ENCODE measurements at places on chromosomes 4 and X.

- DNase-seq: no peak
Observed at GRCh38 chrX:30215357-30215843, at the start of gene MAGEB2. TSS of gene MAGEB2 (plus strand) at chrX:30215563. CDS start at chrX:30218581, 3,018 bp downstream.

- no peak for DNase-seq
Observed at GRCh38 chr4:87819281-87819919, 13.4 kb upstream of the MEPE start.

DNA sequence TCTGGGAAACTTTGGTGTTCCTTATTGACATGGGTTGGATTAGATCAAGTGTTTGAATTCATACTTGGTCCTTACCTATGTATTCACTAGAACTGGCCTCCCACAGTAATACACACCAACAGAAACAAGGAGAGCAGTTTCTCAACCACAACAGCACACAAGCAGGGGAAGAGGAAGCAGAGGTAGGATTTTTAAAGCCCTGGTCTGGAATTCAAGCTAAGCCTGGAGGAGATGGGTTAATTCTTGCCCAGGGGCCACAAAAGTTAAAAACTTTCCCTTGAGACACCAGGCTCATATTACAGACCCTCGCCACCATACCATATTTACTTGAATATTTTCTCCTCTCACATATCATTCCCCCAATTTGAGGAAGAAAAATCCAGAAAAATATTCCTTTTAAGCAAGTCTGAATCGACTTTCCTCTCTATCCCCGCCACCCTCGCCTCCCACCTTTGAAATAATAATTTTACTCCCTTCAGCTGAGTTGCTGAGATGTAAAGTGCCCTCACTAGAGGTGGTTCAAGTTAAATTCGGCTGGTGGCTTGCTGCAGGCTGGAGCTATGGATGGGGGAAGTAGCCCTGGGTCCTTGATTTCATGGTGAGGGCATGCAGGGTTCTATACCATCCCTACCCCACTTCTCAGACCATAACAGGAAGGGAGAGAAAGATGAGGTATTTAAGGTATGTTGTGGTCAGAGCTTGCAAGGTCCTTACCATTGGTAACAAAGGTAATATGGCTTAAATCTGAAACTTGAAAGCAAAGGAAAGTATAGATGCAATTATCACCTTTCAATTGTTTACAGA lies 440.2 kb downstream of the INPP4B start:
- peak; percentile 7 for DNase-seq

DNA sequence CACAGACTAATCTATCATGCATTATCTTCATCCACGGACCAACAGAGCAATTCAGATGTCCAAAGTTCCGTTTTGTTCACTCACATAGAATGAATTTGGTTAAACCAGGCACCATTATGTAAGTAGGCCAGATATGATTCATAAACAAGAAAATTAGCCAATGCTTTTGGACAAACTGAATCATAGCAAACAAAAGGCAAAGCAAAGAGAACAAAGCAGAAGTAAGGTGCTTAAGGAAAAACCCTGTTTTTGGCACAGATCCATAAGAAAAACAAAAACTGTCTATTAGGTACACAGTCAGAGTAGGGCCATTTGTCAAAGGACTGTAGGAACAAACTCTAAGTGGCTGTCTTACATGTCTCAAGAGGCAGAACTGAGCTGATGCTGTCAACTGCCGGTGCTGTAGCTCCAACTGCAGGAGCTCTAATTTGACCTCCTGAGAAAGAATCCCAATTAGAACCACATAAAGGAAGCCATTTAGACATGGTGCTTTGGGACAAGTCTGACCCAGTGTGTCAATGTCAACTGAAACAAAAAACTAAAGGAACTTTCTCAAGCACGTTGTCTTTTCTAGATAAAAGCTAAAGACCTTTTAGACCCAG lies 146.7 kb downstream of the COL25A1 start:
- DNase-seq: peak; percentile 16

DNA sequence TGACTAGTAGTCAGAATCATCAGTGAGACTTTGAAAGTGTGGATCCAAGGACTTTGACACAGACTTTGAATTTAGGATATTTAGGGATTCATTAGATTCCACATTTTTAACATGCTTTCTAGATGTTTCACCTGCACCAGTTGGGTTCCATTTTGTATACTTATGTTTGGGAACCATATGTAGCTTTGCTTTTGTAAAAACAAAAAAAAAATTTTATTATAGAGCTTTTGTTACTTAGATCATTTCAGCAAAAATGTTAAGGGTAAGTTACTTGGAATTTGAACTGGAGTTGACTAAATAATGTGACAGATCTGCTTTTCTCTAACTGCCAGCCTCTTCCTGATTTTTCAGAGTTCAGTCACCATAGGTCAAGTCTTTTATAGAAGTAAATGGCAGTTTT lies 14.6 kb downstream of the PDLIM5 start:
- DNase-seq: no peak

DNA sequence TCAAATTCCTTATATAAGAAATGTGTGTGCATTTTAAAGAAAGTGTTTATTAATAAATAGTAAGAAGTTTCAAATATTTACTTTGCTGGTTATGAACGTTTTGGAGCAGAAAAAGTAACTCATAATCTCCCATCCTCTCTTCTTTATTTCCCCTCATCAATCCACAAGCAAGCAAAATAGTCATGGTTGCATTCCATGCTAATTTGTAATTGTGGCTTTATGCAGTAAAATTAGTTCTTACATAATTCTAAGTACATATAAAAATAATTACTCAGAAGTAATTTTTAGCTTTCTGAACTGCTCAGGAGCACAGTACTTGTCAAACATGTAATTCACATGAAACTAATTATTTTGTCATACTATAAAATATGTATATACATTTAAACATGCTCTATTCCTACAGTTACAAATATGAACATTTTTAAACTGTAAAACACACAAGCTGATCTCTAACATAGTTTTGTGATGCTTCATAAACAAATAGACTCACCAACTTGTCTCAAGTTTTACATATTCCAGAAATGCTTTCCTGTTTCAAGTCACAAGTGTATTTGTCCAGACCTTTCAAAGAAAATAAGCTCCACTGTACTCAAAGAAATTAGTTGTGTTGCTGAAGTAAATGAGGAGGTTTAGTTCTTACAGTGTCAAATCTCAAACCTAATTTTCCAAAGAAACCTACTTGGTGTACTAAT lies 218.9 kb downstream of the PABPC4L start:
- no peak for DNase-seq

GRCh38 chr4:106165351-106166010 lies 150.5 kb downstream of the TBCK start:
- no peak for DNase-seq

DNA sequence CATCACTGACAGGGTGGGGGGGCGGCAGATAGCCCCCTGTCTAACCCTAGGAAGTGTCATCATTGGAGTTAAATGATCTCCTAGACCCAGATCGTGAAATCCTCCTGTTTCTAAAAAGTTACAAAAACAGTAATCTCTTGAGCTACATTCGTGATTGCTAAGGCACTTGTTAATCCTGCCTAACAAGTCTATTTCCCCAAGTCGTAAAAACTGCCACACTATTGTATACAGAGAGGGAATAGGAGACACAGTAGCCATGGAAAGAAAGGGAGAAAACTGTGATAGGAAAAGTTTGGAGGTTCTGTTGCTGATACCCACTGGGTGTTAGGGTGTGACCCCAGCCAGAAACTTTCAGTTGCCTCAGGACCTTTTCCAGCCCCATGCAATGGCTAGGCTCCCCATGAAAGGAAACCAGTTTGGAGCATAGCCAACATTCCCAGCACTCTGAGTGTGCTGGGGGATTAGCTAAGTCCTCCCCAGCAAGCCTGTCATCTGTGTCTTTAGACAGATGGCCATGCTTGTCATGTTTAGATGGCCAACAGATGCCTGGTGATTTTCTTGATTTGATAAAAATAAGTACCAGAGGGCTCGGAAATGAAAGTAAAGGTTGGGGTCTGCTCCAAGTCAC lies 63.3 kb upstream of the ANXA10 start:
- no peak for DNase-seq

DNA sequence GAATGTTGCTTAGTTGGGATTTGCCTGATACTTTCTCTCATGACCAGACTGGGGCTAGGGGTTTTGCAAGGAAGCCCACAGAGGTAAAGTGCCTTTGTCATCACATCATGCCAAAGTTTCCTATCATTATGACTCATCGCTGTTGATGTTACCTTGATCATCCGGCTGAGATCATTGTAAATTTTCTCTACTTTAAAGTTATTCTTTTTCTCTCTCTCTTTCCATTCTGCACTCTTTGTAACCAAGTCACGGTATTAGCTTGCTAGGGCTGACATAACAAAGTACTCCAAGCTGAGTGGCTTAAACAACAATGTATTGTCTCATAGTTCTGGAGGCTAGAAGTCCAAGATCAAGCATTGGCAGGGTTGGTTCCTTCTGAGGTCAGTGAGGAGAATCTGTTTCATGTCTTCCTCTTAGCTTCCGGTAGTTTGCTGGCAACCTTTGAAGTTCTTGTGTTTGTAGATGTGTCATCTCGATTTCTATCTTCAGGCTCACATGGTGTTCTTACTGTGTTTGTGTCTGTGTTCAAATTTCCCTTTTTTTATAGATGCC lies 113.0 kb downstream of the DTHD1 start:
- DNase-seq: no peak

DNA sequence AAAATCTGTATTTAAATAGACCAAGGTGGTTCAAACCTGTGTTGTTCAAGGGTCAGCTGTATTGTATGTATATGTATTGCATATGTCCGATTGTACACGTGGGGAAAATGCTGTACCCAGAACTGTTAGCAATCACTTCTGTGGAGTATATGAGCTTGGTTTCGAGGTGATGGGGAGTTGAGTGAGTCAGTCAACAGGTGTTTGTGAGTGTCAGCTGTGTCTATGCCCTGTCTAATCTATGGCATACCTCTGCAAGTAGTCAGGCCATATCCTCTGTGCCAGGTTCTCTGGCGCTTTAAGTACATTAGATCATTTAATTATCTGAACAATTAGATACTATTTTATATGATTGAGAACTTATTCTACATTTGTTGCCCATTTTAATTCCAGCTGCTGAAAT lies 7.4 kb downstream of the ZRSR2 start:
- DNase-seq: no peak
